ENCODE measurements at places on chromosomes 7 and 10.

DNA sequence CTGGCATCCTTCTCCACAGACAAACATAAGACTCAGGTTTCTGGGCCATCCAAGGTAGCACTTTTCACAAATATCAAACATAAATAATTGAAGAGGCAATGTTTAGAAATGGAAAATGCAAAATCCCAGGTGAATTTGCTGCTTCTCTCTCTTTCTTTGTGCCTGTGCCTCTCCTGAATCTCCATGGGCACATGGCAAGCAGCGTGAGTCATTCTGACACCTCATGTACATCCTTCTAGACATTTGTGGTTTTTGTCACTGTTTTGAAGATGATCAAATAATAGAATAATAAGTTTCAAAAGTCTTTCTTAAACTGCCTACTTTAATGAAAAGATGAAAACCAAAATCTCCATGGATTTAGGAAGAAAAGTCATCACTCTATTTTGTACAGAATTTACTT, 60.3 kb upstream of the RAB11FIP2 start:
- DNase-seq: no peak

- DNase-seq: no peak
Measured at GRCh38 chr7:48004638-48005037, 24.3 kb downstream of the SUN3 start.

GRCh38 chr10:61592581-61592980, 70.1 kb upstream of the CABCOCO1 start:
- DNase-seq: no peak

DNA sequence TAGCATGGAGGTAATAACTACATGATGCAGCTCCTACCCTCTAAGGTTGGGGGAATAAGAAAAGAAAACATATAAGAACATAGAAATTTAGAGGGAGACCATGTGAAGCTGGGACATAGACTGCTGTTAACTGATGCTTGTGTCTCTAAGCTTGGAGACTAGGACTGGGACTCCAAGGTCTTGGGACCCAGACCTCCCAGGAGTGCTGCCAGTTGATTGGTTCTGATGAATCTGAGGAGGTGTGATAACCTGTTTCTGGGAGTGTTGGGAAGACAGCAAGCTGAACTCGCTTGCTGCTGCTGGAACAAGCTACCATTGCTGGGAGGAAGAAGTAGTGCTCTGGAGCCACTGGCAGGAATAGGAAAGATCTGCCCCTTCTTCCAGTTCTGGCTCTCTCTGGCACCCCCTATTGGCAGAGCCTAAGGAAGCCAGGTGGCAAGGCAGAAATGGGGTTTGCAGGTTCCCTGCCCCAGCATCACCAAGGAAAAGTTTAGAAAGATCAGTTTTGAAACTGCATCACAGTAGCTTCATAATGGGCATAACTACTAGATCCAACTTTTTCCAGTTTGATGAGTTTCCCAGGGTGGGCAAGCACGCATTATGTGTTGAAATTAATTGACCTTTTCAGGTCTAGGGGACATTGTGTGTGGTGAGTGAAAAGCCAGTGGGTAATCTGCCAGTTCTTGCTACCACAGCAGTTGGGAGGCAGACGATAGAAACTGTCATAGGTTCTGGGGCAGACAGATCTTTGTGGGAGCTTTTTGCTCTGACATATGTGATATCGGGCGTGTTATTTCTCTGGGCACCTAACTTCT, 140.7 kb downstream of the SND1 start:
- no peak for DNase-seq

DNA sequence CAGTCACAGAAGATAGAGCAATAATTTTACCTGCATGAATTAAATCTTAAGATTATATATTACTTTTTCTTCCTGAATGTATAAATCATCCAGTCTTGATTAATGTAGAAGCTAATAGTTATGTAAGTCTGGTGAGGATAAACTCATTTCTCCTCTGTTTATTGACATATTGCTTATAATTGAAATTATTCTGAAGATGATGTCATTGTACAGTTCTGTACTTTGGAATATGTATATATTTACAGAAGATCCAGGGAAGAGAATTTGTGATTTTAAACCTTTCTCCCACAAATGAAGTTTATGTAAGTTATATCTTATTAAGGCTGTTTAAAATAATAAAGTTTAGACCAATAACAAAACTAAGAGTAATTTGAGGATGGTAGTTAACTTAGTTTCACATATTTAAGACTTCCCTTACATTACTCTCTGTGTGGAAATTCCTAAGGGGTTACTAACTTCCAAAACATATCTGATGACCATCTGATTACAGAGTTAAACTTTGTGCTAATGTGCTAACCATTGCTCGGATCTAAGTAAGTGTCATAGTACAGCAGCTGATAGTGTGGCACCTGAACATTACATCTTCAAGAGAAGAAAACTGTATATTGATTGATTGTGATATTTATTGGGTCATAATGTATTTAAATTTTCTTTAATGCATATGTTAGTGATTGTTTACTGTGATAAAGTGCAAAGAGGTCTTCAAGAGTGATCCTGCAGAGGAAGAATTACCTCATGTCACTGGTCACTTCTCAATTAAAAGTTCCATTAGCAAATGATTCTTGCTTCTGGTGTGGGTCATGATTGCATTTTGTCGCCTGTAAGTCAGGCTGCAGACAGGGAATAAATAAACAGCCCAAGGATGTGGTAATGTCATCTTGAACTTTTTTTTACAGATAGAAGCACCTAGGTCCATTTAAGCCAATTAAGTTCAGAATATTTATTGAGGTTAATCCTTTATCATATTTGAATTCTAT, 96.9 kb downstream of the UBE3C start:
- no peak for DNase-seq

DNA sequence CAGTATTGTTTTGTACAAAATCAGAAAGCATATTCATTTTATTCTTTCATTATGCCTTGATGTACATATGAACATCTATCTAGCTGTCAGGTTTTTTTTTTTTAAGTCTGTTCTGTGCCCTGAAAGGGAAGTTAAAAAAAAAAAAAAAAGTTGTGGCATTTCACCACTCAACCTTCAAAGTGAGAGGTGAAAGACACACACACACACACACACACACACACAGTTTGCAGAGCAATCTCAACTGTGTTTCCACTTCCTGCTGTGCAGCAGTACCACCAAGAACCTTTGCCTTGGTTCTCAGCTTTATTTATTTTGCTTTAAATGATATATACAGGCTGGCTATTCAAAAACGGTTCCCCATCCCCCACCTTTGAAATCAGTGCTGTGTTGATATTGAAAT, 955.6 kb downstream of the GATA3 start:
- no peak for DNase-seq

DNA sequence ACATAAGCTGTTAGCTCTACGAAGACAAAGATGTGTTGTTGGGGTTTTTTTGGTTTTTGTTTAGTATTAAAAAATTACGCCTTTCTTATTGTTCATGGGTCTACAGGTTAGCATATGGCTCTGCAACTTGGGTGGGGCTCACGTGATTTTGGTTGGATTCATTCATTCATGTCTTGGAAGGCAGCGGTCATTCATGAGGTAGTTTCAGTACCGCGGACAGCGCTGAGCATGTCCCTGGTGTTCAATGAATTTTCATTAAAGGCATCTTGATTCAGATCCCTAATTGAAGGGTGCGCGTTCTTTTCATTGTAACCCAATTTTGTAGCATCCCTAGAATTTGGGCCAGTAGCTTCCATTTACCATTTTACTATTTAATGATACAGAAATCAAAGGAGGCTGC, 42.9 kb upstream of the TCERG1L start:
- DNase-seq: no peak

- DNase-seq: no peak
Measured at GRCh38 chr7:36811807-36812206, 87.5 kb upstream of the AOAH start.

GRCh38 chr10:123797813-123798212, 93.8 kb downstream of the CPXM2 start:
- no peak for DNase-seq

- DNase-seq: no peak
Measured at GRCh38 chr7:93188870-93189634, 37.2 kb downstream of the HEPACAM2 start.

DNA sequence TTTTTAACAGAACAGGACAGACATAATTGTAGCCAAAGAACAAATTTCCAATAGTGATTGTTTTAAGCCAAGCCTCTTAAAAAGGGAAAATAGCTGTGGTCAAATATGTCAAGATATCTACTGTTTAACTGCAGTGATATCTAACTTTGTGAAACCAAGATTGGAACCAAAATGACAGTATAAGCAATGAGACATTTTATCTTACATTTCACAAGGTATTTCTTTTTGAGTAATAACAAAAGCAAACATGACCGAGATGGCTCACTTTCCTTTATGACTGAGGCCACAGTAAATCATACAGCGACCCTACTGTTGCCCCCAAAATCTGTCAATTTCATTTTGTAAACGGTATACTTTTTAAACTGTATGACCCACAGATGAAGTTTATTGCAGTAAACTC, 215.8 kb downstream of the MLLT10 start:
- DNase-seq: no peak

DNA sequence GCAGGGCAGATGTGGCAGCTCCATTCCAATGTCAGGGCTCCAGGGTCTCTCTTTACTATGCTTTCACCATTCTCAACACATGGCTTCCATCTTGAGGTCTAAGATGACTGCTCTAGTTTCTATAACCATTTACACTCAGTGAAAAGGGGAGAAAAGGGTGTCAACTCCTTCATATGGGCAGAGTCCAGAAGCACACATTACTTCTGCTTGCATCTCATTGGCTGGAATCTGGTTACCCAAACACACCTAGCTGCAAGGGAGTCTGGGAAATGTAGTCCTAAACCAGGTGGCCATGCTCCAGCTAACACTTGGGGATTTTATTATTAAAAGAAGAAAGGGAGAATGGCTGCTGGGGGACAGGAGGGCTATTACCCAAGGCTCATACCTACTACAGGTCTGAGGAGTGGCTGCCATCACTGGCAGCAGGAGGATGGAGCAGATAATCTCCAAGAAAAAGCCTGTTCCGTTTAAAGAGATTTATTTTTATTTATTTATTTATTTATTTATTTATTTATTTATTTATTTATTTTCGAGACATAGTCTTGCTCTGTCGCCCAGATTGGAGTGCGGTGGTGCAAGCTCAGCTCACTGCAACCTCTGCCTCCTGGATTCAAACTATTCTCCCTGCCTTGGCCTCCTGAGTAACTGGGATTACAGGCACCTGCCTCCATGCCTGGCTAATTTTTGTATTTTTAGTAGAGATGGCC, 29.1 kb upstream of the LBX1 start:
- no peak for DNase-seq

DNA sequence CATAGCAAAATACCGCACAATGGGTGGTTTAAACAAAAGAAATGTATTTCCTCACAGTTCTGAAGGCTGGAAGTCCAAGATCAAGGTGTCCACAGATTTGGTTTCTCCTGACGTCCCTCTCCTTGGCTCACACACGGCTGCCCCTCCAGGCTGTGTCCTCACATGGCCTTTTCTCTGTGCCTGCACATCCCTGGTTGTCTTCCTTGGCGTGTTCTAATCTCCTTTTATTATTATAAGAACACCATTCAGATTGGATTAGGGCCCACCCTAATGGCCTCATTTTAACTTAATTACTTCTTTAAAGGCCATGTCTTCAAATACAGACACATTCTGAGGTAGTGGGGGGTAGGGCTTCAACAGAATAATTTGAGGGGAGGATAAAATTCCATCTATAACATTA, 87.9 kb downstream of the FZD1 start:
- no peak for DNase-seq

DNA sequence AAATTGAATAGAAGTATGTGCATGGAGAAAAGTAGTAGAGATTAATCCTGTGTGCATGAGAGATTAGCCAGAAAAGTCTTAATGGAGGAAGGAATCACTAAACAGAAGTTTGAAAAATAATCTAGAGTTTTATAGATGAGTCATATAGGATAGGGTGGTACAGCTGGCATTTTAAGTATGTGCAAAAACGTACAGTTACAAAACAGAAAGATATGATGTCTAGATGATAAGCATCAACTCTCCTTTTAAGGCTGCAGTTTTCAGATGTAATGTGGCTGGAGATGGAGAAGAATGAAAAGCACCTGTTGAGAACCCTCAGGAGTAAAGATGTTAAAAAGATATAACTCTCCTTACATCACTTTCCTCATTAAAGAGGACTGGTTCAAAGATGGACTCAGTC, 271.3 kb downstream of the STK31 start:
- no peak for DNase-seq

DNA sequence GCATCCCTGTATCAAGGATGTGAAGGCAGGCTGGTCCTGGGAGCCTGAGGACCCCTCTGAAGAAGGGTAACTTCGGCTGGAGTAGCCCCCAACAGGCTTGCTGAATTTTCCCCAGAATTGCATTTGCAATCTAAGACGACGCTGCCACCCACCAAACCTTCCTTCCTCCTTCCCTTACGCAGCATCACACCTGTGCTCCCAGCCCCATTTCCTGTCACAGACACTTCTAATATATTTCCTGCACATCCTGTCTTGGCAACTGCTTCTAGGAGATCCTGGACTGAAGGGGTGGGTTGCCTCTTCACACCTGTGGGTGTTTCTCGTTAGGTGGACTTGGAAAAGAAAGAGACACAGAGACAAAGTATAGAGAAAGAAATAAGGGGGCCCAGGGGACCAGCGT, 9.4 kb upstream of the PGAM1 start:
- no peak for DNase-seq

GRCh38 chr10:120598386-120598785, 141.4 kb downstream of the PLPP4 start:
- no peak for DNase-seq

- no peak for DNase-seq
Measured at GRCh38 chr7:15239801-15240200, 322.0 kb downstream of the AGMO start.

DNA sequence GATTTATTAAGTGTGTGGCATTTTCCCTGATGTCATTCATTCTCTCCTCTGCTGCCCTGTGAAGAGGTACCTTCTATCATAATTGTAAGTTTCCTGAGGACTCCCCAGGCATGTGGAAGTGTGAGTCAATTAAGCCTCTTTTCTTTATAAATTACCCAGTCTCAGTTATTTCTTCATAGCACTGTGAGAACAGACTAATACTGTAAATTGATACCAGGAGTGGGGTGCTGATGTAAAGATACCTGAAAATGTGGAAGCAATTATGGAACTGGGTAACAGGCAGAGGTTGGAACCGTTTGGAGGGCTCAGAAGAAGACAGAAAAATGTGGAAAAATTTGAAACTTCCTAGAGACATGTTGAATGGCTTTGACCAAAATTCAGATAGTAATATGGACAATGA, 711.8 kb upstream of the GRM3 start:
- DNase-seq: no peak

DNA sequence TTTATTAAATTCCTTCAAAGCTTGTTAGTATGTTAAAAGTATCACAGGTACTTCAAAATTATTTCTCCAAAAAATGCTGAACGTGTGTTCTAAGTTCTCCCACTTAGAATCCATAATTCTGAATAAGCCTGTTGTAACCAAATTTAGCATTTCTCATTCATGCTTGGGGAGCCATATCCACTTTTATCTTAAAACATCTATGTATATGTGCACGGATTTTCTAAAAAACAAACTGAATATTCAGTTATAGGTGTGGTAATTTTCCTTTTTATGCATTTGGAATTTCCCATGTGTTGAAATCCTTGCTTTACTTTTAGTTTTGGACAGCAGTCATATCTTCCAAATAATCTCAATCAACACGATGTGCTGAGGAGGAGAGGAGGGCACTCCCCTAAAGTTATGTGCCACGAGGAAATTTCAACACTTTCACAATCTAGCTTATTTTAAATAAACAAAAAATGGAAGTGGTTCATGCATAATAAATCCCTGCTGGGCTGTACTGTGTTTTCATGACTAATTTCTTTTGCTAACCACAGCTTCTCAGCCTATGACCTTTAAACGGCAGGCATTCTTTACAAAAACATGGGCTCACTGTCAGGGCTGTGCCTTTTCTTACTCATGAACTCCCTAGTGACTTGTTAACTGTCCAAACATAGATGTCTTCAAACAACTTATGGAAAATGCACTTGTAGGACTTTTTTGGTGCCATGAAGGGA, 380.3 kb upstream of the SEMA3C start:
- no peak for DNase-seq
